ENCODE measurements at places on chromosomes 7 and 10.

GRCh38 chr10:12981570-12981969 is 19.9 kb downstream of the CCDC3 start:
- no peak for DNase-seq

- no peak for DNase-seq
These were observed 10.9 kb upstream of the SP8 start for GRCh38 chr7:20797462-20798080.

GRCh38 chr10:61785473-61786105 is 115.9 kb upstream of the ARID5B start:
- DNase-seq = no peak

- DNase-seq = no peak
These were observed 40.6 kb upstream of the NCAPG2 start for GRCh38 chr7:158745057-158745715.

- no peak for DNase-seq
These were observed 18.3 kb upstream of the ITGB1 start for GRCh38 chr10:32976338-32976737.

DNA sequence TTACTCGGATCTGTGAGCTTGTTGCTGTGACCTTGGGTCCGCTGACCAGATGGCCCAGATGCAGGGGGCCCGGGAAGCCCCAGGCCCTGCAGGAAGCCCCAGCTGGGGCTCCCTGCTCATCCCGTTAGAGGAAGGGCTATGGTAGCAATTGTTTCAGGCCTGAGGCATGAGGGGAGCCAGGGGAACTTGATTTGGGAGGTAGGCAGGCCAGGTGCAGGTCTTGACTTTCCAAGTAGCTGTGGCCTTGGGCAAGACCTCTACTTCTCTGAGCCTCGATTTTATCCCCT is 55.0 kb upstream of the CXCL12 start:
- no peak for DNase-seq

DNA sequence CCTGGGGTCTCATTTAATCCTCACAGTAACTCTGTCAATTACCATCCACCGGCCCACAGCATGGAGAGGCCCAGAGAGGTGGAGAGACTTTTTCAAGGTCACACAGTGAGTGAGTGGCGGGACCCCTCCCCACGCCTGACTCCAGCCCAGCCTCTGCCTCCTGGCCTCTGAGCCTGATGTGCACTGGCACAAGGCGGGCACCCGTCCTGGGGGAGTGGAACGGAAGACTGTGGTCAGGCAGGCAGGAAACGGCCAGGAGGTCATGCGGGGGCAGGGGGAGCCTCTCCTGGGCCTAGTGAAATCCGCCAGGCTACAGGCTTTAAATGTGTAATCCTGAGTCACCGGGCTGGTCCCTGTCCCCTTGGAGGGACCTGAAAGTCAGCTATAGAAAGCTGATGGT is 32.2 kb downstream of the ZCCHC24 start:
- DNase-seq = no peak

DNA sequence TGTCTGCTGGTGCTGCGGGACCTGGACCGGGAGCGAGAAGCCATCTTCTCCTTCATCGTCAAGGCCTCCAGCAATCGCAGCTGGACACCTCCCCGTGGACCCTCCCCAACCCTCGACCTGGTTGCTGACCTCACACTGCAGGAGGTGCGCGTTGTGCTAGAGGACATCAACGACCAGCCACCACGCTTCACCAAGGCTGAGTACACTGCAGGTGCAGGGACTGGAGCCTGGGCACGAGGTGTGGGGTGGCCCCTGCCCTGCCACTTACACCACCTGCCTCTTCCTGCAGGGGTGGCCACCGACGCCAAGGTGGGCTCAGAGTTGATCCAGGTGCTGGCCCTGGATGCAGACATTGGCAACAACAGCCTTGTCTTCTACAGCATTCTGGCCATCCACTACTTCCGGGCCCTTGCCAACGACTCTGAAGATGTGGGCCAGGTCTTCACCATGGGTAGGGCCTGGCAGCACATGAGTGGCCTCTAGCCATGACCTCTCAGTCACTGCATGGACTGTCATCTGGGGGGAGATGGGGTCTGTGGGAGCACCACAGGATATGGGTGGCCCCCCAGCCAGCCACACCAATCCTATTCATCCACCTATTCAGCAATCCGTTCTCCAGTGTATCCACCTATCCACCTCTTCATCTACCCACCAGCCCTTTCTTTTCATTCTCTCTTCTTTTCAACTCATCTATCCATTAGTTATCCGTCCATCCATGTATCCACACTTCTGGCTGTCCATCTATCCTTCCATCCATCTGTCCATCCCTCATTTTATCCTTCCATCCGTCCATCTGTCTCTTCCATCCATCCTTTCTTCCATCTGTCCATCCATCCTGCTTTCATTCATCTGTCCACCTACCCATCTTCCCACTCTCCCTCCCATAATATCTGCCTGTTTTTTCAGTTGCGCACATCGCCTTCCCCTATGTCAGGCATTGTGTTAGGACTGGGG is 34.5 kb upstream of the VSIR start:
- DNase-seq = no peak

GRCh38 chr7:41867639-41868280 is 164.9 kb upstream of the INHBA start:
- no peak for DNase-seq

All from stimulated activated CD8-positive, alpha-beta memory T cell treated with anti-CD3 and anti-CD28 coated beads, Interleukin-2, amount 100 ng/mL, for 48 hours (primary cell).